Islet precursor cell (in vitro differentiated cells): ENCODE measurements at places on chromosomes 3 and 15.

- DNase-seq = no peak
Measured at GRCh38 chr3:149227591-149228268, 6.1 kb upstream of the CP start.

- peak; percentile 96 for DNase-seq
Measured at GRCh38 chr3:197372047-197372661, 73.7 kb upstream of the DLG1 start.

- peak; percentile 45 for DNase-seq
Measured at GRCh38 chr3:194265996-194266964, 84.8 kb downstream of the CPN2 start.

DNA sequence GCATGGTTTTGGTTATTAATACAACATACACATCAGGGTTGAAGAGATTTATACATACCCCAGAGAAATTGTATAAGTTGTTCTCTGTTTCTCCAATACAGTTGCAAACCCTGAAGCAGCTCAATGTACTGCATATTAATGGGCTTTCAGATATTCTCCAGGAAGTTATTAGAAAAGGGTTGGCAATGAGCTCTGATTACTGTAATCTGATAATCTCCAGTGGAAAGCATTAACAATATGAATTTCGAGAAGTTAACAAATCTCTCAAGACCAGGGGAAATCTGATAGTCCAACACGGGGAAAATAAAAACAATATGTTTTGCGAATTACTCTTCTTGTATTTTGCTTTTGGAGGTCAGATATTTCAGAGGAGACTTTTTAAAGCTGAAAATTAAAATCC, 950.1 kb downstream of the TBL1XR1 start:
- no peak for DNase-seq

DNA sequence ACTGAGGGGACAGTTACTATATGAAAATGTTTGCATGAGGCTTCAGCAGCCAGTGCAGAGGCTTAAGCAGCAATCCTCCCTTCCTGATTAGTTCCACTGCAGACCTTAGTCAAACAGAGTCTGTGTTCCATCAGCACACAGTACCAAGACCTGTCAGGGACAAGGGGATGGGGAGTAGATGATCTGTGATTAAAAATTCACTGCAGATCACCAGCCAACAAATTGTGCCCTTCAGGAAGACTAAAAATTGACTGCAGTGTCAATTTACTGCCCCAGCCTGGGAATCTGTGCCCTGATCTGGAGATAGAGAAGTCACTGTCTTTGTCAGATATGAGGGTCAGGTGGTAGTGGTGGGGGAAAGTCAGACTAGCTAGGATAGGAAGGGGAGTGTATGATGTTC, 13.8 kb upstream of the NMNAT3 start:
- DNase-seq = no peak

DNA sequence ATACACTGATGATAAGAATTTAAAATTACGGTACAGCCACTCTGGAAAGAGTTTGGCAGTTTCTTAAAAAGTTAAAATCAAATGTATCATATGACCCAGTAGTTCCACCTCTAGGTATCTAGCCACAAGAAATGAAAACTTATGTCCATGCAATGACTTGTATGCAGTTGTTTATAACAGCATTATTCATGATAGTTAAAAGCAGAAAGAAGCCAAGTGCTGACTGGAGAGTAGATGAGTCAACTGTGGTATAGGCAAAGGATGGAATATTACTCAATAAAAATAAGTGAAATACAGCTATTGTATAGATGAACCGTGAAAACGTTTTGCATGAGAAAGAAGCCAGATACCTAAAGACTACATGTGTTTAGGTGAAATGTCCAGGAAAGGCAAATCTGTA, 14.8 kb downstream of the GPR87 start:
- DNase-seq = no peak

DNA sequence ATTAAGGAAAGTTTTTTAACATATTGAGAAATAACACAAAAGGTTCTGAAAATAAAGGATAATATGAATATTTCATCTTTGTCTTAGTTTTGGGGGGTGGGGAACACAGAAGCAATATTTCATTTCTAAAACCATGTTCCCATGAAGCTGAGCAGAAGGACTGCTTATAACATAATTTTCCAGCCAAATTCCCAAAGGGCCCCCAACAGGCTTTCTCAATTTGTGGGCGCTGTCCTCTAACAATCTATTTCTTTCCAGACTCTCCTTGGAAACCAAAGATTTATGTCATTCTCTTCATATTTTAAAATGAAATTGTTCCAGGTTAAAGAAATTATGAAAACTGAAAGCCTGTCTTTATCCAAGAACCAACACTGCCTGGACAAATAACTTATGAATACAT, 273.5 kb downstream of the ZBTB20 start:
- DNase-seq = no peak

GRCh38 chr15:74787251-74788041, 5.6 kb downstream of the CSK start:
- DNase-seq = peak; percentile 93

GRCh38 chr15:28116521-28117431, 17.7 kb upstream of the OCA2 start:
- DNase-seq = peak; percentile 50

DNA sequence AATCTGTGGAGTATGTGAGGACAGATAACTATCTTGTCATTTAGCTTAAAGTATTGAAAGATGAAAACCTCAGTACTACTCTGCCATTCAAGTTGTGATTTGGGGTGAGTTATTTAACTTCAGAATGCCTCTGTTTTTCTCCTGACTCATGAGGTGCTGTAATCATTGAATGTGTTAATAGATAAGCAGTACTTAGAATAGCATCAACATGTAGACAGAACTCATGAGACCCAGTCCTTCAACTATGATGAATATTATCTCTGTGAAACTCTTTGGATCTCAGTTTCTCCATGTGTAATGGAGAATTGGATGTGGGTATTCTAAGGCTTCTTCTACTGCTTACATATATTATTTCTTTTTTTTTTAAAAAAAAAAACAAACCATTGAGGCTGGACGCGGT, 431.4 kb downstream of the GRM7 start:
- no peak for DNase-seq

GRCh38 chr3:79249701-79250100, 518.1 kb downstream of the ROBO1 start:
- no peak for DNase-seq

GRCh38 chr3:176663837-176664831, 533.1 kb downstream of the TBL1XR1 start:
- no peak for DNase-seq

DNA sequence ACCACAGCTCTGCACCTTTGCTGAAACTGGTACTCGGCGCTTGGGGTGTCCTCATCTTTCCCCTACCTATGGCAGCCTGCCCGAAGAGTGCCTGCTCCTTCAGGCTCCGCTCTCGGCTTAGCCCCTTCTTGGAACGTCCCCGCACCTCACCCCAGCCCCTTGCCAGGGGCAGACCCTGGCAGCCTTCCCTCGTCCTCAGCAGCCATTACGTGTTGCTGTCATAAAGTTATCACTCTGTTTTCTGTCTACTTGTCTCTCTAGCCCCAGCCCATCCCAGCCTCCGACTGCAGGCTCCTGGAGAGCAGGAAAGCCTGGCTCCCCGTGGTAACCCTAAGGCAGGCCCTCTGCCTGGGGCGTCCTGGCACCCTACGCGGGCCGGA, 5.1 kb upstream of the BAHD1 start:
- no peak for DNase-seq

DNA sequence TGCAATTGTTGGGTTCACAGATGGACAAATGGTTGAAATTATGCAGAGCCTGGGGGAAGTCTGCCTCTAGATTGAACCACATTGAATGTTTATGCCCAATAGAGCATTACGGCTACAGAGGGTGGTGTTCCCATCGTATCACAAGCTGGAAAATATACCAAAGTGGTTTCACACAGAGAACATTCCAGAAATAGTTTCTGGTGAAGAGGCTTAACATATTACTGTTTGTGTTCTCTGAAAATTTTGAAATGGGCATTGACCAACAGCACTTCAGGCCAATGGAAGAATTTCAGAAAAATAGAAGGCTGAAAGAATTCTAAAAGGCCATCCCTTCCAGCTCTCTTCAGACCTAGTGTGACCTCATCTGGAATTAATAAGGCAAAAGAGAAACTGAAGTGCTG, 203.9 kb downstream of the NEK10 start:
- DNase-seq = no peak

- no peak for DNase-seq
Measured at GRCh38 chr3:161035711-161036110, 69.4 kb downstream of the B3GALNT1 start.

DNA sequence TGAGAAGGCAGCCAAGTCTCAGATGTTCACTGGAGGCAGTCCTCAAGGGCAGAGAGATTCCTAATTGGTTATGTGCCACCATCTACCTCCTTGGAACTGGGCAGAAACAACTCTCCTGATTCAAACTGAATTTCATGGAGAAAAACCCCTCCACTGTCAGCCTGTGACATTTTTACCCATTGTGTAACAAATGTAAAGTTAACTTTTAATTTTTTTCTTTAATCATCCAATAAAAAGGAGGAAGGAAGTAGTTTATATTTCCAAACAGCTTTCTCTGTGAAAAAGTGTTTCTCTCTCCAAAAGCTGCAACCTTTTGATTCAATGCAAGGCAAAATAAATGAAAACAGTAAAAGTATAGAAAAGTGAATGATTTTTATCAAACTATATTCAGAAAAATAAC, 510 bp upstream of the COLQ start:
- no peak for DNase-seq

GRCh38 chr3:25749031-25749581, 34.1 kb downstream of the NGLY1 start:
- no peak for DNase-seq

- DNase-seq = no peak
Measured at GRCh38 chr3:64290161-64290560, 64.9 kb upstream of the PRICKLE2 start.

DNA sequence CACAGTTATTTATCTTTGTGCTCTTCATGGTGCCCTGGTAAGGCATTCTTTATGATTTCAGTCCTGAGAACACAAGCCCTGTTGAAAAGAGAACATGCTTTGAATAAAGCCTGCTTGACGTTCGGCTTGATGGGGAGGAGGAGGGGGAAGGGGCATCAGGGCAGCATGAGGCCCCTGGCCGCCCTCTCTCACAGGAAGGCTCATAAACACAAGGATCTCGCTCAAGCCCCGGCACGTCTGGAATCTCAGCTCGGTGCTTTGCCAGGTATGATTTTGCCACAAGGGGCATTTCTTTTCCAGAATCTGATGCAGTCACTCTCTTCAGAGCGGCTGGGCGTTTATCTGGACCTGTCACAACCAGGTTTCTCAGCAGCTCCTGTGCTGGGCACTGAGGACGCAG, 129.4 kb downstream of the DNAJB8 start:
- no peak for DNase-seq

GRCh38 chr3:183911763-183912506, 27.3 kb upstream of the PARL start:
- no peak for DNase-seq

DNA sequence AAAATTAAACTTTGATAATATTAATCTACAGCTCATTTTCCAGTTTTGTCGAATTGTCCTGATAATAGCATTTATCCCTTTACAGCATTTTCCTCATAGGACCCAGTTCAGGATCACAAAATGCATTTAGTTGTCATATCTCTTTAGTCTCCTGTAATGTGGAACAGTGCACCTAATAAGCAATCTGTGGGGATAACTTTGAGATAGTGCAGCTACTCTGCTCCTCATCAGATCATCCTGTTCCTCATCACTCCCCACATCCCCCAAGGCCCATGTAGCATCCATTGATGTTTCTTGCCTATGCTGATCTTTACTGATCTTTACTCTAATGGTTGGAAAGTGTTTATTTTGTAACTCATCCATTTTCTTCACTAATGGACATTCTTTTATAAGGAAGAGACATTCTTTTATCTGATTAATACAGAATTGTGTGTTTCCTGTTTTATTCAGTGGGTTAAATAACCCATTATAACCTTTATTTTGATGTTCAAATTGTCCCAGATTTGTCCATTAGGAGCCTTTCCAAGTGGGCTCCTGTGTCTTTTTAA, 7.5 kb downstream of the RNF111 start:
- DNase-seq = no peak

DNA sequence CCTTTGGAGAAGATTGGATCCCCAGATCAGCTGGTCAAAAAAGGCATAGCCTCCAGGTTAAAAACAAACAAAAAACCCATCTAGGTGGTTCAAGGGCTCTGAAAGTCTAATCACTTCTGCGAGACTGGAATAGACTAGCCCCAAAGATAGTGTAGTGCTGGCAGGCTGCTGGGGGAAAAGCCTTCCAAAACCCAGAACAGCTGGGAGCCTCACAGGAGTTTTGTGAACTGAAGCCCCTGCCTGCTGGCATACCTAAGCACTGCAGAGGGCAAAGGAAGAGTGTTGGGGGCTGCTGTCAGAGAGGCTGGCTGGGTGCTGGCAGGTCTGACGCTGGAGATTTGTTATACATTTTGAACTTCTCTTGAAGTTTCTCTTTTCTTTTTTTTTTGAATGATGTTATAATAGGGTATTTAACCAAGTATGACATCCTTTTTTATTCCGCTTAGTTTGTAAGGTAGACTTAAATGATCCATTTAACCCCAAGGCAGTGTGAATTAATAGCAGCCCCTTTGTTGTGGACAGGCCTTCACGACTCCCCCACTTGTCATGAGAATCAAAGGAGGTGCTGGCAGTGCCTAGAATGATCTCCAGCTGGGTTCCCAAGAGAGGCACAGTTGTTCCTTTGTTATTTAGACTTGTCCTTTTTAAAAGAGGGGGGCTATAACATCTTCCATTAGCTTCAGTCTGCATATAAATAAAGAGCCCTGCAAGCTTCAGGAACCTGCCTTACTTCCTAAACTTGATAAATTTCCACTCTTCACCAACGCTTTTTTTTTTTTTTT, 53.9 kb downstream of the CRTC3 start:
- DNase-seq = no peak

- DNase-seq = no peak
Measured at GRCh38 chr3:160531311-160531710, 34.1 kb downstream of the KPNA4 start.

DNA sequence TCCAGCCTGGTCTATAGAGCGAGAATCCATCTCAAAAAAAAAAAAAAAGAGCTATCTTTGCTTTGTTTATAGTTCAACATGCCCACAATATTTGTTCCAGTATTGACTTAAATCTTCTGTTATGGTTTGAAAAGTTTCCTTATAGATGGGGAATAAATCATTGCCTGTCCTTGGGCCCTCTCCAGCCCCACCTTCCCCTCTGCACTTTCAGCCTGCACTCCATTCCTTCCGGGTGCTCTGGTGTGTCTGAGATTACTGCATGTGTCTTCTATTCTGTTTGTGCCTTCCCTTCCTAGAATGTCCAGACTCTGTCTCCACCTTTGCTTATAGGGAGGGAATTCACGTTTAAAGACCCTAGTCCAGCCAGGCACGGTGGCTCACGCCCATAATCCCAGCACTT, 25.2 kb upstream of the GPX1 start:
- no peak for DNase-seq

- DNase-seq = no peak
Measured at GRCh38 chr15:96801576-96802150, 471.2 kb downstream of the NR2F2 start.

- DNase-seq = no peak
Measured at GRCh38 chr3:104642827-104643226, 723.9 kb upstream of the ALCAM start.

GRCh38 chr15:85750319-85751290, 44.1 kb downstream of the KLHL25 start:
- no peak for DNase-seq
